NCI-H460 (cell line): ENCODE measurements at places on chromosomes 12 and 14.
A peak's percentile ranks its signal among the peaks of the same experiment; 100 is the strongest.

DNA sequence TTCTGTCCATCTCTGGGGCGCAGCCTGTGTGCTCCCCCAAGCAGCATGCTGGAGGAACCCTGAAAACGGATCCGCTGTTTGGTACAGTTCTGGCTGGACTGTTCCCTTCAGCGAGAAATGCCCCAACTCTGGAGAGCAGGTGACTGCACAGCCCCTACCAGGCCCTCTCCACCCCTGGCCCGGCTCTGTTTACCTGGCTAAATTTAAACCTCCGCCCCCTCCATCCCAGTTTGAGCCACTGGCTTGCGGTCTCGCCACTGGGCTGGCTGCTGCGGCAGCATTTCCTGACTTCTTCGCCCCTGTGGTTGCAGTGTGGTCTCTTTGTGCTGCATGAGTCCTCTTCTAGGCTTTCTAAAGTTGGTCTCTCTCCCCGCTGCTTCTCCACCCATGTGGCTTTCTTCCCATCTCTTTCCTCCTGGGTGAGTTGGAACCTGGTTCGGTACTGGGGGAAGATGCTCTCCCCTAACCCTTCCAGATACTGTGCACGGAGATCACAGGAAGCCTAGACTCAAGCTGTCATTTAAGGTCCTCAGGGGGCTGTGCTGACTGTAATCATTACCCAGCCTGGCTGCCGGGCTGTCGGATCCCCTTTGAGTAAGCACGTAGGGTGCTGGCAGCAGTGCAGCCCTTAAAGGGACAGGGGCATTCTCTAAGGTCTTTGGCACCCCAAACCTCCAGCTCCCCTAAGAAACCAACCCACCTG, 60.6 kb downstream of the FBXL14 start:
- DNase-seq = no peak

DNA sequence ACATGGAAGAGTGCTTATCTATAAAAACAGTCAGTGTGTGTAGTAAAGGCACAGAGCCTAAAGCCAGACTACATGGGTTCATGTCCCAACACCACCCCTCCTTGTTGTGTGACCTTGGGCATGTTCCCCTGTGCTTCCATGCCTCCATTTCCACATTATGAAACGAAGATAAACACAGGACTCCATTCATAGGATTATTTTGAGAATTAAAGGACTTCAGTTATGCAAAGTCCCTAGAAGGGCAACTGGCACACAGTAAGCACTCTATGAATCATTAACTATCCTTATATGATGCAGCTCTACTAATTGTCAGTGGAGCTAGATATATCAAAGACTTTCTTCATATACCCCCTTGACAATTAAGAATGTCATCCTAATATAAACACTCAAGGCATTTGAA, 17.8 kb downstream of the IFNG-AS1 start:
- DNase-seq = no peak

DNA sequence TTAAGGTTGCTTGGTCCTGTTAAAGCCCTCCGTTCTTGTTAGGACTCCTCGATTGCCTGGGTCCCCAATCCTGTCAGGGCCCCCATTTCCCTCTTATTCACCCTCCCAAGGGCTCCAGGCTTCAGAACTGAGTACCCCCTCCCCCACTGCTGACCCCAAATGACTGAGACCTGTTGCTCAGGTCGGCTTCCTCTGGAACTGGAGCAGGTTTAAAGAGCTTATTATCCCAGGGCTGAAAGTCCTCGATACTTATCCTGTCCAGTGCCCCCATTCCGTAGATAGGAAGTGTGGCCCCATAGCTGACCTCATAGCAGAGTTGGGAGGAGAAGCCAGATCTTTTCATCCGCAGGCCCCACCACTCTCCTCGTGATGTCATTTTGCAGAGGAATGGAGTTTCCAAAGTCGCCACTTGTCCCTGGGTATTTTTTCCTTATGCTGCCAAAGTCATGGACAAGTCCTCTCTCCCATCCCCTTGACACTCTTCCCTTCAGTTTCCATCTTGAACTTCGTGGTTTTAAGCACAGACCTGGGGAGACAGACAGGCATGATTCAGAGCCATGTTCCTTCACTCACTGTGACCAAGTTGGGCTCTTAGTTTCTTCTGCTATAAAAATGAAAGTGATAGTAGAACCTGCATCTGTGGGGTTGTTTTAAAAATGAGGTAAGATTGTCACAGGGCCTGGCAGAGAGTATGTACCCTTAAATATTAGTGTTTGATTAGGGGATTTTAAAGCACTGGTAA, 1.2 kb downstream of the USP30 start:
- DNase-seq = no peak

- peak; percentile 72 for DNase-seq
These were observed 17.0 kb downstream of the RHOF start for GRCh38 chr12:121776190-121777098.

DNA sequence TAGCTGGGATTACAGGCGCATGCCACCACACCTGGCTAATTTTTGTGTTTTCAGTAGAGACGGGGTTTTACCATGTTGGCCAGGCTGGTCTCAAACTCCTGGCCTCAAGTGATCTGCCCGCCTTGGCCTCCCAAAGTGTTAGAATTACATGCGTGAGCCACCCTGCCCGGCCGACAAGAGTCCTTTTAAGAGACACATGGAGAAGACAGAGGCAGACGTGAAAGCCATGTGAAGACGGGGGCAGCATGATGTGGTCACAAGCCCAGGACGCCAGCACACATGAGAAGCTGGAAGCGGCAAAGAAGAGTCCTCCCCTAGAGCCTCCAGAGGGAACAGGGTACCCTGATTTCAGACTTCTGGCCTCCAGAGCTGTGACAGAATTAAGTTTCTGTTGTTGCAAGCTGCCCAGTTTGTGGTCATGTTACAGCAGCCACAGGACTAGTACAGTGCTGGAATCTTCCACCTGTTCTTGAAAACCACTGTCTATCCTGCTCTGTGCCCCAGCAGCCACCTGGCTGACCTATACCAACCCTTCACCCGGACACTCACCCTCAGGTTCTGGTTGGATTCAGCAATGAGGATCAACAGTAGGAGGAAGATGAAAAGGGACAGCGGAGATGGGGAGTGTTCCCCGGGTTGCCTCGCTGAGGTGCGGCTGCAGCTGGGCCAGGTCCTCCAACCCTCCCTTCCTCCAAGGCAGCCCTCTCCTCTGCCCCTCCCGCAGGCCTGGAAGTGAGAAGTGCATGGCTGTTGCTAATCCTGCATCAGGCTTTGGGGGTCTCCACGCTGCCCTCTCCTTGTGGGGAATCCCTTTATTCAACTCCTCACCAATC, 16.9 kb downstream of the VPS37B start:
- no peak for DNase-seq

DNA sequence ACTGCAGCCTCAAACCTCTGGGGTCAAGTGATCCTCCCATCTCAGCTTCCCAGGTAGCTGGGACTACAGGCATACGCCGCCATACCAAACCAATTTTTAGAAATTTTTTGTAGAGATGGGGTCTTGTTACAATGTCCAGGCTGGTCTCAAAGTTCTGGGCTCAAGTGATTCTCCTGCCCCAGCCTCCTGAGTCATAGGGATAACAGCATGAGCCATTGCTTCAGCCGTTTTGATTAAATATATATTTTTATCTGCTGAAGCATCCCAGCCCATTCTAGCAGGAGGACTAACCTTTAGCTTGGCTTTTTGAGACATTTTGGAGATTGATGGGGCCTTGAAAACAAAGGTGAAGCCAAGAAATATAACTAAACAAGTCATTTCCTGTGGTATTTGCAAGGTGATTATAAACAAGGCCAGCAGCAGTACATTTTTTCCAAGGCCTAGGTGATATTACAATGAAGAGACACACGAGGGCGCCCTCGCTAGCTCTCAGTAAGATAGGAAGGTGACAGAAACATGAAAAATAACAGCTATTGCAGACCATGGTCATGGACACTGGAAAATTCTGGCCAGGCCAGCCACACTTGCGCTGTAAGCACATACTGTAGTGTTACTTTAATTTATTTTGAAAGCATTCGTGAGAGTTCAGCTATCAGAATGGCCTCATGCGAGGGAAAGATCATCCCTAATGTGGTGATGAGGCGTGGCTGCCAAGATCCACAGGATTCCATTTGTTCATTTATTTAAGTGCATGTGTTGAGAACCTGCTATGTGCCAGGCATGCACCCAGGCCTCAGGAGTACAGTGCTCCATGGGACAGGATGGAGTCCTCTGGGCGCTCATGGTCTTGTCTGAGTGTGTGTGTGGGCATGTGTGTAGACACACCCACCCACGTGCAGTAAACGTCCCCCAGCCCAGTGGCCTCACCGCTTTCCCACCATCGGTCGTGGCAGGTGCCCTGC, 63.5 kb downstream of the DGLUCY start:
- peak; percentile 57 for DNase-seq

- DNase-seq = no peak
These were observed 163.8 kb upstream of the MYL2 start for GRCh38 chr12:111084158-111084557.

DNA sequence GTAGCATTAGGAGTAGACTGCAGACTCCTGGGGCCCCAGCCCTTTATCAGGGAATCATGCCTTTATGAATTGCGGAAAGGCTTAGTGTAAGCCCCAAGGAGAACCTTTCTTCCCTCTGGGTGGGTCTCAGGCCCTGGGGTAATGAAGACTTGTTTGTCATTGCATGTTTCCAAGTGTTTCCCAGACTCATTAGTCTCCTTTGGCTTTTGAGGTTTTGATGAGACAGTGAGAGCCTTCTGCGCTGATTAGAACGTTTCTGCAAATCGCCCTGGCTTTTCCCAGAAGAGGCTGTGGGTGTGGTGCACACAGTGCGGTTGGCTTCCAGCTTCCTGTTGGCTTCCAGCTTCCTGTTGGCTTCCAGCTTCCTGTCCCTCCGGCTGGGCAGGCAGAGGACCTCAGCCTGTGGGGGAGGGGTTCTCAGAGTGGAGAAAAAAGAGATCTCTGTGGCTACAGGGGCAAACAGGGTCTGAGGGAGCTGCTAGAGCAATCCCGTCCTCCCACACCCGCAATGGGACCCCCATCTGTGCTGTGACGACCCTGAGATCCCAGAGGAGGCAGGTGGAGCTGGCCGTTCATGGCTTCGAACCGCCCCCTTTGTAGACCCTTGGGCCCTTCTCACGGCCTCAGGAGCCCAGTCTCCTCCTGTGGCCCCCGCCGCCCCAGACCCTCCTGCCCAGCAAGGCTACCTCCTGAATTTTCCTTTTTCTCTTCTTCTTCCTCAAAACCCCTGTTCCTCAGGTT, 42.1 kb downstream of the GPR68 start:
- no peak for DNase-seq

DNA sequence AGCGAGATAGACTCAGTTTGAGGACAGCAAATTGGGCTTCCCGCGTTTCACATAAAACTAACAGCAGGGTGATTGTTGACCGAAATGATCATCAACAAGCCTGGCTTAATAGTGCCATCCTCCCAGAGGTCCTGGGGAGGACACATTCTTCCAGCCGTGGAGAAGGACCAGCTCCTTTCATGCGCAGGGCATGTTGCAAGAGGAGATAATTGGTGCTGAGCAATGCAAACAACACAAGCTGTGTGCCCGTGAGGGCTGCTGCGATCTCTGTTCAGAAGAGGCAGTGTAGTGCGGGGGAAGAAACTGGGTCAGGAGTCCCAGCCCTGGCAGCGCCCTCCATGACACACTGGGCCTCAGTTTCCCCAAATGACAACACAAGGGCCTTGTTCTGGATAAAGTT, 54.3 kb downstream of the CCDC85C start:
- DNase-seq = no peak

DNA sequence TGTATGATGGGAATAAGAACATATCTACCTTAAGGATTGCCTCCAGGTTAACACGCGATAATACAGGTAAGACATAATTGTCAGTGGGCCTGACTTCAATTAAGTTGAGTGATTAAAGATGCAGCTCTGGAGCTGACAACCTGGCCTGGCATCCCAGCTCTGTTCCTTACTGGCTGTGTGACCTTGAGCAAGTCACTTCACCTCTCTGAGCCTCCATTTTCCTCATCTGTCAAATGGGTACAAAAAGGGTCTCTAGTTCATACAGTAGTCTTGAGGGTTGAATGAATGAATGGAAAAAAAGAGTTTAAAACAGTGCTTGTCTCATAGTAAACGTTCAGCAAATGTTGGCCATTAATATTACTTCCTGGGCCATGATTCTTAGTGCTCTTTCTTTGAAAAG, 213.9 kb downstream of the PHETA1 start:
- no peak for DNase-seq

DNA sequence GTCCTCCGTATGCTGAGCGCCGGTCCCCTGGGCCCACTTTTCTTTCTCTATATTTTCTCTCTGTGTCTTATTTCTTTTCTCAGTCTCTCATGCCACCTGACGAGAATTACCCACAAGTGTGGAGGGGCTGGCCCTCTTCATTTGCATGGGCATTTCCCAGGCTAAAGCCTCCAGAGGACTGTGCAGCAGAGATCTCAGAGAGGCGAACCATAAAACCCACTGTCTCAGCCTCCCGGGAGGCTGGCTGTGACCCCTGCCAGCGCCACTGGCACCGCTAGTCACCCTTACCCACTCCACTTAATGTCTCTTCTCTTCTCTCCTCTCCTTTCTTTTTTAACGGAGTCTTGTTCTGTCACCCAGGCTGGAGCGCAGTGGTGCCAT, 7.1 kb upstream of the SERPINA9 start:
- no peak for DNase-seq

DNA sequence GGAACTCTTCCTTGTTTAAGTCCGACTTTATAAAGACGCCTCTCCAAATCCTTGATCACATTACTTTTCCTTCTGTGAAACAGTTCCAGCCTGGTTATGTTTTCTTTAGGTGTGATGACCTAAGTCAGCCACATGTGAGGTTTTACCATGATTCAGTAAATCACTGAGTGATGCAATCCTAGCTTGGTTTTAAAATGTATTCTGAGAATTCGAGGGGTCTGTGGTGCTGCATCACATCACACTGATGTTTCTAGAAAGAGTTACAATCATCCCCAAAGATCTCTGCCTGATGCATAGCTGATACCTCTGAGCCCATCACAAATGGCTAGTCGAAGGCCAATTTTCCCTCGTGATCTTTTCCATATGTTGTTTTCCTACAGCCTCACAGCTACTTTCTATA, 152.7 kb downstream of the ANO2 start:
- DNase-seq = no peak

DNA sequence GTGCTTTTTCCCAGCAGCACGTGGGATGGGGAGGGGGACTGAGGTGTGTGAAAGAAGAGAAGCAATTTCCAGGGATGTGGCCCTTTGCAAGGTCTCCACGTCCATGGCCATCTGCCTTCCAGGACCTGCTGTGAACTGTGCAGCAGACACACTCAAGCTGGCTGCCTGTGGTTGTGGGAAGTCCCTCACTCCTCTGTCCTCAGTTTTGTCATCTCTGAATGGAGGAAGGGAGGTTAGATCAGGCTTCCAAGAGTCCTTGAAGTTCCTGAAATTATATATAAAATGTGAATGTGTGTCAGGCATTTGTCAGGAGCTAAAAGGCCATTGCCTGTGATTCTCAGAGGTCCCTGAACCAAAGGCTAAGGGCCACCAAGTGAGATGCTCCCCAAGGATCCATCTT, 328.2 kb downstream of the CACNA1C start:
- no peak for DNase-seq

DNA sequence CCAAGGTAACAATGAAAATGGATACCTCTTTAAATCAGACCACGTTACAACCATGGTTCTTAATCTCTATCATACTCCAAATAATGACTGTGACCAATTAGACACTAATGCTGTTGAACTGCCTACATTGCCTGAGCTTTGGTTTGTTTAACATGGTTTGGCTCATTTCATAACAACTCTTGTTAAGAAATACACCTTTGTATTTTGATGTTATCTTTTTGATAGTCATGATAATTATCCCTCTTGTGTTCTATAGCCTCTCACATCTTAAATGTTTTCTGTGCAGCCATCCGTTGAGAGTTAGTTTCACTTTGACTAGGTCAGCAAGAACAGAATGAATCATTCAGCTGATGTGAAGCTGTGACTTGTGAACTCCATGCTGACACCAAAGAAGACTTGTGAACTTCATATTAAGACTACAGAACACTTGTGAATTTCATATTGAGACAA, 75.5 kb upstream of the RERGL start:
- DNase-seq = no peak

GRCh38 chr12:68111995-68112394, 47.5 kb downstream of the IFNG start:
- DNase-seq = no peak
